ENCODE measurements at places on chromosomes 5 and 9. TPM values are rescaled to one million over a fixed set of nuclear protein-coding genes. Genes with fewer than 3 reads are reported as not detected.

The ATP10B gene
- 0.10 TPM for total RNA-seq

The SPATA31A7 gene
- total RNA-seq = not detected

The KIF20A gene
- 0.35 TPM for total RNA-seq

The WNK2 gene
- 3.7 TPM for total RNA-seq

The SYNPO gene
- 51.7 TPM for total RNA-seq

The ZFP2 gene
- total RNA-seq = 0.63 TPM

The KCNN2 gene
- 16.2 TPM for total RNA-seq

The UBLCP1 gene
- total RNA-seq = 5.9 TPM

The PCDHGA3 gene
- 0.60 TPM for total RNA-seq

The GABRA6 gene
- not detected for total RNA-seq

The ACTBL2 gene
- total RNA-seq = not detected

The CATSPER3 gene
- total RNA-seq = 0.86 TPM

The KIF4B gene
- total RNA-seq = not detected

DNA sequence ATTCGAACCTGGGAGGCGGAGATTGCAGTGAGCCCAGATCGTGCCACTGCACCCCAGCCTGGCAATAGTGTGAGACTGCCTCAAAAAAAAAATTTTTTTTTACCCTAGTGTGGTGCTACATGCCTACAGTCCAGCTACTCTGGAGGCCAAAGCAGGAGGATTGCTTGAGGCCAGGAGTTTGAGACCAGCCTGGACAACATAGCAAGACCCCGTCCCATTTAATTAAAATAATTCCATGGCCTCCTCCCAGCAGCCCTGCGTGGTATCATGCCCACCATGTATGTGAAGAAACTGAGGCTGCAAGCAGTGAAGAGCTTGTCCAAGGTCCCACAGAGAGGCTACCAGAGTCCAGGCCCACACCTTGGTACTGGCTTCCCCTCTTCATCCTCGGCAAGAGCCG lies 19.4 kb upstream of the PHYHD1 start:
- DNase-seq = no peak

- no peak for DNase-seq
These were observed 16.5 kb downstream of the GRXCR2 start for GRCh38 chr5:145856285-145856818.

DNA sequence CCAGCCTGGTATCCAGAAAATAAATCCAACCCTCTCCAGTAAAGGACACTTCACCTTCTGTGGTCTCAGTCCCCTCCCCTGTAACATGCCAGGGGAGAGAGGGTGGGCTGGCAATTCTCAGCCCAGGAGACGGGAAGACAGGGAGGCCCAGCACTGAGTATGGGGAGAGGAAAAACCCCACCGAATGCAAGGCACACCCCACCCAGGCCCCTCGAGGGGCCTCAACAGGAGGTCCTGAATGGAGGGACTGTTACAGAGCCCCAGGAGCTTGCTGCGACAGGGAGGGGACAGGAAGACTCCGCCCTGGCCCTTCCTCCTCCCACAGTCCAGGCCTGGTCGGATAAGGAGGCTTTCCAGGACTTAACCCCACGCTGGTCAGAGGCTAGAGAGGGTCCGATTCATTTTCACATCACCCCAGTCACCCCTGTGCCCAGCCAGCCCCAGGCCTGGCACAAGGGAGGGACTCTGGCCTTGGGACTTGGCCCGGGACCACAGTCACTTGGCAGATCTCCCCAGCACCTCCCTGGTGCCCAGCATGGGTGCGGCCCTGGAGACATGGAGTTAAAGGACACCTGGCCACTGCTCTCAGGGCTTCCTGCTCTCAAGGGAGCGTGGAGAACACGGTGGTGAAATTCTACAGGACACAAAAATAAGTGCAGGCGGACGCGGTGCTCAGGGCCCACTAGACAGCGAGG lies 44.9 kb upstream of the STXBP1 start:
- peak; percentile 79 for DNase-seq

- no peak for DNase-seq
These were observed 41.2 kb downstream of the FREM1 start for GRCh38 chr9:14868772-14869583.

DNA sequence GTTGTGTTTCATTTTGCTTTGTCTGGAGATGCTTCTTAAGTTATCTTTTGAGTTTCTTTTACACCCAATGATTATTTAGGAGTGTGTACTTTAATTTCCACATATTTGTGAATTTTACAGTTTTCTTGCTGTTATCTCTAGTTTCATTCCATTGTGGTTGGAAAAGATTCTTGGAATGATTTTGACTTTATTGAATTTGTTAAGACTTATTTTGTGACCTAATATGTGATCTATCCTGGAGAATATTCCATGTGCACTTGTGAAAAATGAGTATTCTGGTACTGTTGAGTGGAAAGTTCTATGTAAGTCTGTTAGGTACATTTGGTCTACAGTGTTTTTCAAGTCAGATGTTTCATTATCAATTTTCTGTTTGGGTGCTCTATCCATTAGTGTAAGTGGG lies 24.4 kb upstream of the GRAMD2B start:
- DNase-seq = no peak

DNA sequence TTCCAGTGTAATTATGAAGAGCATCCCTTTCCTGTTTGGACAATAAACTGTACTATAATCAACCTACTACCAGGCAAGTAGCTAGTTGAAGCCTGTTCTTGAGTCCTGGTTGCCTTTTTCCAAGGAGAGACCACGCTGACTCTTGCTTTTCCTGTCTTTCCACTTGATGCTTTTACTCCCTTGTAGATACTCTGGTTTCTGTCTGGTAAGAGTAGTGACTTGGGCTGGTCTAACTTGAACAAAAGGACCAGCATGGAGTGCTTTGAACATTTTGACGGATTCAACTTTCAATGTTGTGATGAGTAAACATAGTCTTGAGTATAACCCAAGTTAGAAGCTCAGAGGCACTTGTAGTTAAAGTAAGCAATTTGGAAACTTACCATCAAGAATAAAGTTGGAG lies 464.3 kb downstream of the GADD45G start:
- DNase-seq = no peak

- no peak for DNase-seq
These were observed 201.7 kb downstream of the PAPPA start for GRCh38 chr9:116355153-116355921.

DNA sequence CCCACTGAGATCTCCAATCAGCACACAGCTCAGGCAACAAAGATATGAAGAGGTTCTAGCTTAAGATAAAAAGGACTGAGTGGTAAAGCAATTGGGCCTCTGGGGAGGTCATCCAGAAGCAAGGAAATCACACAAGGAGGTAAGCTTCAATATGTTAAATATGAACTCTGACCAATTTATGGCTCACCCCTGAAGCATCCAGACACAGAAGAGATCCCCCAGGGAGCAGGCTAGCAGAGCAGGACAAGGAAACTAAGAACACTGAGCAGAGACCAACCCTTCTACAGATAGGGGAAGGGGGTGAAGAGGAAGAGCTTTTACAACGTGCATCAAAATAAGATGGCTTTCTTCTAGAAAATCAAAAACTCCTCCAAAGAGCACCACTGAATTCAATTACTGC lies 616.2 kb downstream of the DNAH5 start:
- no peak for DNase-seq

GRCh38 chr9:92607088-92607487 lies 62.8 kb downstream of the IPPK start:
- no peak for DNase-seq

- DNase-seq = no peak
These were observed 1.5 kb upstream of the B4GALT7 start for GRCh38 chr5:177598477-177598876.

GRCh38 chr9:111236332-111236731 lies 93.7 kb downstream of the OR2K2 start:
- no peak for DNase-seq

DNA sequence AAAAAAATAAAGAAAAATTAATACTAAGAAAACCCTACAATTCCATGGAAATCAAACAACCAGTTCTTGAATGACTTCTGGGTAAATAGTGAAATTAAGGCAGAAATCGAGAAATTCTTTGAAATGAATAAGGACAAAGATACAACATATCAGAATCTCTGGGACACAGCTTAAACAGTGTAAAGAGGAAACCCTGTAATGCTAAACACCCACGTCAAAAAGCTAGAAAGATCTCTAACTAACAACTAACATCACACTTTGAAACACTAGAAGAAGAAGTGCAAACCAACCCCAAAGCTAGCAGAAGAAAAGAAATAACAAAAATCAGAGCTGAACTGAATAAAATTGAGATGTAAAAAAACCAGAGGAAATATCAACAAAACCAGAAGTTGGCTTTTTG lies 114.6 kb upstream of the CD180 start:
- no peak for DNase-seq

GRCh38 chr9:24552526-24553182 lies 7.0 kb upstream of the IZUMO3 start:
- no peak for DNase-seq

- DNase-seq = no peak
These were observed 35.7 kb downstream of the SLC6A3 start for GRCh38 chr5:1409381-1410110.

GRCh38 chr5:83253720-83254119 lies 176.4 kb downstream of the XRCC4 start:
- DNase-seq = no peak

GRCh38 chr5:10352430-10353240 lies 860 bp upstream of the MARCHF6 start:
- no peak for DNase-seq

- DNase-seq = no peak
These were observed 366.9 kb downstream of the DMRTA1 start for GRCh38 chr9:22813529-22813928.

DNA sequence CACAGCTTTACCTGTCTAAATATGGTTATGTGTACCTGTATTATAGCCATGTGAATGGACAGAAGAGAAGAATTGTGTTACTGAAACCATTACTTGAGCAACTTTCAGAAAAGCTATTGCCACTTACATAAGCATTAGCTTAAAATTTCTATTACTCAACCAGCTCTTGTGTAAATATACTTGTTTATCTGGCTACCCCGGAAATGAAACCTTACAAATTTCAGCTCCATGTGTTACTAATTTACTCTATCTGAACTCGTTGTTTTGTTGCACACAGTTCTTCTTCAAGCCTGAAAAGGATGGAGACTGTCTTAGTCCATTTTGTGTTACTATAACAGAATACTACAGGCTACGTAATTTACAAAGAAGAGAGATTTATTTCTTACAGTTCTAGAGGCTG lies 22.5 kb upstream of the ADAMTSL1 start:
- DNase-seq = no peak

Data from left lobe of liver (tissue), 2 donors.